ENCODE measurements at places on chromosomes 4 and X.
A peak's percentile ranks its signal among the peaks of the same experiment; 100 is the strongest.

- DNase-seq = no peak
- H3K27me3 ChIP-seq = no peaks in the 10 kb centered on the region
- no peaks in the 10 kb centered on the region for H3K4me1 ChIP-seq
- no peaks in the 10 kb centered on the region for H3K36me3 ChIP-seq
Observed at GRCh38 chr4:63937961-63938360, 471.3 kb downstream of the TECRL start.

- H3K4me1 ChIP-seq = no peaks in the 10 kb centered on the region
- H3K27me3 ChIP-seq = no peaks in the 10 kb centered on the region
- no peak for DNase-seq
- H3K27ac ChIP-seq = no peak overlapping the region
- no peak overlapping the region for H3K4me3 ChIP-seq
Observed at GRCh38 chr4:36177946-36178345, 66.4 kb downstream of the ARAP2 start.

GRCh38 chr4:69116645-69117321 lies 20.5 kb downstream of the UGT2B7 start:
- no peak for DNase-seq
- no peaks in the 10 kb centered on the region for H3K36me3 ChIP-seq
- H3K27ac ChIP-seq = peak overlapping the region; percentile 89
- H3K27me3 ChIP-seq = peaks cover 2% of the 10 kb centered on the region

GRCh38 chr4:59060895-59061294 lies 1950.7 kb upstream of the IGFBP7 start:
- DNase-seq = no peak
- H3K36me3 ChIP-seq = no peaks in the 10 kb centered on the region
- no peaks in the 10 kb centered on the region for H3K27me3 ChIP-seq
- no peak overlapping the region for H3K4me3 ChIP-seq
- no peaks in the 10 kb centered on the region for H3K4me1 ChIP-seq

DNA sequence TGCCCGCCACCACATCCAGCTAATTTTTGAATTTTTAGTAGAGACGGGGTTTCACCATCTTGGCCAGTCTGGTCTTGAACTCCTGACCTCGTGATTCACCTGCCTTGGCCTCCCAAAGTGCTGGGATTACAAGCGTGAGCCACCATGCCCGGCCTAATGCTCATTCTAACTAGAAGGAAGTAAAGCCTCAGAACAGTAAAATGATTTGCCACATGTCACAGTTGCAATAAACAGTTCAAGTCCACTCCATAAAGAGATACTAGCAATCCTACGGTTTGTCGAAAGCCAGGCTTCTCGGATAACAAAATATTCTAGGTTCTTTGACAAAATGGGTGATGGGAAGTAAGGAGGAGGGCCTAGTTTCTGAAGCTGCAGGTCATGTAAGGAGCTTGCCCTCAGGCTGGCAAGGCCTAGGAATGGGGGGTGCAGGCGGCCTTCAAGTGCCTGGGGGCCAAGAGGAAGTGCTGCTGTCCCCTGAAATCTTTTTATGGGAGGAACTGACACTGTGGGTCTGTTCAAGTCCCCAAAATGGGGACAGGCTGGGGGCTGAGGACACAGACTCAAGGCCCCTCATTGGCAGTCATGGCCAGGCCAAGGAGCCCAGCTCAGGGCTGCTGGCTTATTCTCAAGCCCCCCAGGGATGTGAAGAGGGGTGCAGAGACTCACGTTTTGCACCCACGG lies 31.8 kb upstream of the ACSL1 start:
- no peaks in the 10 kb centered on the region for H3K36me3 ChIP-seq
- H3K27me3 ChIP-seq = peaks cover 2% of the 10 kb centered on the region

- peaks cover 30% of the 10 kb centered on the region for H3K27me3 ChIP-seq
- H3K4me1 ChIP-seq = peaks cover 43% of the 10 kb centered on the region
- no peak overlapping the region for H3K27ac ChIP-seq
- no peak overlapping the region for H3K4me3 ChIP-seq
- H3K36me3 ChIP-seq = no peaks in the 10 kb centered on the region
Observed at GRCh38 chr4:173503330-173504180, 26.5 kb downstream of the HAND2 start.

- H3K27me3 ChIP-seq = no peaks in the 10 kb centered on the region
- H3K36me3 ChIP-seq = no peaks in the 10 kb centered on the region
- no peak overlapping the region for H3K27ac ChIP-seq
Observed at GRCh38 chr4:66688674-66689073, 856.6 kb downstream of the CENPC start.

GRCh38 chr4:169271692-169272007 lies 894 bp upstream of the SH3RF1 start:
- H3K36me3 ChIP-seq = no peaks in the 10 kb centered on the region
- peaks cover 20% of the 10 kb centered on the region for H3K4me1 ChIP-seq
- H3K4me3 ChIP-seq = peak overlapping the region; percentile 89
- DNase-seq = no peak
- H3K27me3 ChIP-seq = peaks cover 5% of the 10 kb centered on the region

- DNase-seq = no peak
- H3K27me3 ChIP-seq = peaks cover 2% of the 10 kb centered on the region
- H3K4me1 ChIP-seq = no peaks in the 10 kb centered on the region
- no peak overlapping the region for H3K4me3 ChIP-seq
Observed at GRCh38 chrX:154655786-154656185, 2.4 kb upstream of the CTAG2 start.

DNA sequence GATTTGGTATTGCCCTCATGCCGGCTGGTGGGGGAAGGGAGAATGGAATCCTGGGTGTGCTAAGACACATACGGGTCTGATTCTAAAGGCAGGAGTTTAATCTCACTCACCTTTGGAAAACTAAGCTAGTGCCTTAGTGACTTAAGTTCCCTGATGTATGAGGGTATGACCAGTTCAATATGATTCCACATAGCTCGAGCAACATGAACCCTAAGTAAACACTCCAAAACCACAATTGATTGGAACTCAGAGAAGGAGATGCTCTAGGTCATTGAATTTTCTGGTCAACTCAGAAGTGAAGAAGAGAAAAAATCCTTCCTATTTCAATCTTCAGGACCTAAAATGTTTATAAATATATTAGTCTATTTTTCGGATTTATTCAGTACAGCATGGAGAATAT lies 420.1 kb upstream of the INTU start:
- peaks cover 1% of the 10 kb centered on the region for H3K27me3 ChIP-seq
- no peaks in the 10 kb centered on the region for H3K4me1 ChIP-seq
- no peak overlapping the region for H3K4me3 ChIP-seq
- H3K27ac ChIP-seq = no peak overlapping the region
- H3K36me3 ChIP-seq = no peaks in the 10 kb centered on the region
- no peak for DNase-seq

DNA sequence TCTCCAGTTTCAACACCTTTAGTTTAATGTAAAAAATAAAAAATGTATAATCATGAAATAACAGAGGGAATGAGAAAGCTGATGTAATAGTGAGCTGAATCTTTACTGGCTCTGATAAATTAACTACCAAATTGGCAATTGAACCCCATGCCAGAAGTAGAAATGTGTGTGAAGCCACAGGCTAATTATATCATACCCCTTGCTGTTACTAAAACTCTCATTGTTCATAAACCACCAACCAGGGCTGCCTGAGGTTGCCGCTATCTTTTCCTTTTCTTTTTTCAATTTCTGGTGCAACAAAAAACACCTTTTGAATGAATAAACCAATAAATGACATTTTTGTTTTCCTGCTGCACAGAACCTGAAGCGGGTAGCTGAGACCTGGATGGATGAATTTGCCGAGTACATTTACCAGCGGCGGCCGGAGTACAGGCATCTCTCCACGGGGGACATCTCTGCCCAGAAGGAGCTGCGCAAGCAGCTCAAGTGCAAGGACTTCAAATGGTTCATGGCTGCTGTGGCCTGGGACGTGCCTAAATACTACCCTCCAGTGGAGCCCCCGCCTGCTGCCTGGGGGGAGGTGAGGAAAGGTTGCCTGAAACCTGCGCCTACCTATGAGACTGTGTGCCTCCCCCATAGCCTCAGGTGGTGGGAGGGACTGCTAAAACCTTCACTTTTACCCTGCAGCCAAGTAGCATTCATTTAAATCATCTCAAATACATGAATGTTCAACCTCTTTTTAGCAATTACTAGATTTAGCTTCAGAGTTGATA lies 216.7 kb upstream of the GALNT7 start:
- no peaks in the 10 kb centered on the region for H3K36me3 ChIP-seq
- no peak for DNase-seq
- no peak overlapping the region for H3K4me3 ChIP-seq
- no peak overlapping the region for H3K27ac ChIP-seq

- H3K27me3 ChIP-seq = no peaks in the 10 kb centered on the region
- H3K27ac ChIP-seq = no peak overlapping the region
- H3K4me1 ChIP-seq = no peaks in the 10 kb centered on the region
- H3K36me3 ChIP-seq = no peaks in the 10 kb centered on the region
- DNase-seq = no peak
Observed at GRCh38 chrX:117840645-117841044, 276.0 kb downstream of the KLHL13 start.

DNA sequence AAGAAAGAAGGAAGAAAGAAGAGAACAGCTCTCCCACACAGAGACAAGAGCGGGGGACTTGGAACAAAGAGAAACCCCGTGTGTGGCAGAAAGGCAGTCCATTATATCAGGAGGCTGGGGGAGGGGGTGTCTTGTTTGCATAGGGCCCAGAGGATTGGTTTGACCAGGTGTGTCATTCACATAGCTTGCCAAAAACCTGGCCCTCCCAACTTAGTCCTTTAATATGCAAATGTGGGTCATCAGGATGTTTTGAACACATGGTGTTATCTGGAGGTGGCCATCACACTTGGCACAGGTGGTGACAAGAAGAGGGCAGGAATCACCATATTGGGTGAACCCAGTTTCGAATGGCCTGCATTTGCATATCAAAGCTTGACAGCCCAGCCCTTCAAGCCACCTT lies 111.7 kb downstream of the LINC00632 start:
- H3K4me3 ChIP-seq = no peak overlapping the region
- peak overlapping the region; percentile 3 for H3K27ac ChIP-seq
- DNase-seq = no peak

DNA sequence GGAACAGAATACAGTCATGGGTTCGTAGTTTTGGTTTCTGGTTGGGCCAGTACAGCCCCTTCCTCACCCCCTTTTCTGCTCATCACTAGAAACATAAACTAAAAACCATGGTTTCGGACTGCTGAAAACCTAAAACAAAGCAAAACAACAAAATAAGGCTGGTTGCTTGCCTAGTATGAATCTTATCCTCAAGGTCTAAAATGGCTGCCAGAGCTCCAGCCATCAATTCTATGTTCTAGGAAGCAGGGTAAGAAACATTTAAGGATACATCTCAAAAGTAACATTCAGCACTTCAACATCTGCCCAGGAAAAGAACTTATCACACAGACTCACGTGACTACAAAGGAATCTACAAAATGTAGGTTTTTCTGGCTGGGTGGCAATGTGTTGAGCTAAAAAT lies 31.5 kb downstream of the PPP3CA start:
- no peaks in the 10 kb centered on the region for H3K36me3 ChIP-seq
- H3K27me3 ChIP-seq = peaks cover 2% of the 10 kb centered on the region
- no peak overlapping the region for H3K4me3 ChIP-seq
- no peak for DNase-seq

- no peaks in the 10 kb centered on the region for H3K36me3 ChIP-seq
- DNase-seq = no peak
- no peak overlapping the region for H3K4me3 ChIP-seq
- no peaks in the 10 kb centered on the region for H3K27me3 ChIP-seq
- H3K27ac ChIP-seq = no peak overlapping the region
Observed at GRCh38 chrX:149456476-149457245, 48.4 kb downstream of the IDS start.

- H3K4me1 ChIP-seq = peaks cover 5% of the 10 kb centered on the region
- H3K4me3 ChIP-seq = no peak overlapping the region
- H3K36me3 ChIP-seq = no peaks in the 10 kb centered on the region
- no peaks in the 10 kb centered on the region for H3K27me3 ChIP-seq
- no peak overlapping the region for H3K27ac ChIP-seq
Observed at GRCh38 chr4:136150046-136150445, 1382.2 kb downstream of the PCDH18 start.

DNA sequence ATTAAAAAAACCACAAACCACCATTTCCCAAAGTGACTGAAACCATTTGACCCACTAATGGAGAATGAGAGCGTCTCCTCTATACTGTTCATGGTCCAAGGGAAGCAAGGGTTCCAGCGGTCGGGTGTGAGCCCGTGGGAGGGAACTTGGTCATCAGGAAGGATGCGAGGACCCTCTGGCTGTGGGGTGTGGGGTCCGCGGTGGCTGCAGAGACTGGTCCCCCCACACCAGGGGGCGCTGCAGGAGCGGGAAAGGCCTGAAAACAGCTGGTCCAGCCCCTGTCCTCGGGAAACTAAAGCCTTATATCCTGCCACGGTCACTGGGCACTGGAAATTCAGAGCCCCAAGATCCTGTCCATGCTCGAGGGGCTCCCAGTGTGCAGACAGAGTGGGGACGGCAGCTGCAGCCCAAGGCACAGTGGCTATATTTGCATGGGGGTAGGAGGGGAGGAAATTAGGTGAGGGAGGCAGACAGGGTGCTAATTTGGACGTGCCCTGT lies 4.3 kb downstream of the BLOC1S4 start:
- peaks cover 3% of the 10 kb centered on the region for H3K4me1 ChIP-seq
- peak; percentile 97 for DNase-seq
- peaks cover 6% of the 10 kb centered on the region for H3K27me3 ChIP-seq
- no peak overlapping the region for H3K4me3 ChIP-seq

GRCh38 chr4:186144198-186144945 lies 39.9 kb downstream of the FAM149A start:
- H3K27me3 ChIP-seq = peaks cover 9% of the 10 kb centered on the region
- H3K4me3 ChIP-seq = peak overlapping the region; percentile 88
- DNase-seq = peak; percentile 54
- H3K27ac ChIP-seq = no peak overlapping the region
- H3K36me3 ChIP-seq = no peaks in the 10 kb centered on the region
- peaks cover 5% of the 10 kb centered on the region for H3K4me1 ChIP-seq

DNA sequence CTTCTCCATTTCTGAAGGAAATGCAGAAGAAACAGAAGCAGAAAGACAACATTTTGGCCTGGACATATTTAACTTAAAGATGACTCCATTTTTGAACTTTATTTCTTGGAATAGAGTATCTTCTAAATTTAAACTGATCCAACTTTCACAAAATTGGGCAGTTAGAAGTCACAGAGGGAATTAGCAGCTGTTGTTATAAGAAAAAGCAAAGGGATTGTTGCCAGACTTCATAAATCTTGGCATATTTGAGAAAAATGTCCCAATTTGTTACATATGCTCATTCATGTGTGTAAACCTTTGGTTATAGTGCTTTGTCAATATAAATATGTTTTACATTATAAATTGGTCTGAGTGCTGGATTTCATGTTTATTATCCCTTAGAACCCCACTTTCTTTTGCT lies 3.4 kb downstream of the GLUD2 start:
- H3K4me1 ChIP-seq = no peaks in the 10 kb centered on the region
- no peak overlapping the region for H3K4me3 ChIP-seq
- DNase-seq = no peak
- H3K27me3 ChIP-seq = peaks cover 3% of the 10 kb centered on the region

DNA sequence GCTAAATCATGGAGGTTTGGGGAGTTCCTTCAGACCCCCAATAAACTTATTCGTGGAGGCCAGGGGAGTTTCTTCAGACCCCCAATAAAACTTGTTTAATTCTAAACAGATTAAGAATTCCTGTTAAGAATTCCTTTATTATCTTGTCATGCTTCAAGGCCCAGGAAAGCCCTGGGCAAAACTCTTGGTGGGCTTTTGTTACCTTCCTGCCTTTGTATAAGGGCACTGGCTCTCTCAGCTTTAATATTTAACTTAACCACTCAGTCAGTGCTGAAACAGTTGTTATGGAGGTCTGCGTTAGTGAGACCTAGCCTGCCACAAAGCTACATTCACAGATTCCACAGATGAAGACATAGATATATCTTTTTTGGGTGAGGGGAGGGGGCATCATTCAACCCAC lies 29.0 kb upstream of the LGI2 start:
- peaks cover 4% of the 10 kb centered on the region for H3K27me3 ChIP-seq
- H3K4me1 ChIP-seq = peaks cover 5% of the 10 kb centered on the region
- no peak for DNase-seq
- H3K27ac ChIP-seq = no peak overlapping the region
- no peaks in the 10 kb centered on the region for H3K36me3 ChIP-seq

All from endothelial cell (in vitro differentiated cells).